ENCODE measurements at places on chromosomes 13 and 19. TPM values are rescaled to one million over a fixed set of nuclear protein-coding genes. Genes with fewer than 3 reads are reported as not detected.

Gene TTYH1
- not detected for total RNA-seq

Gene RFPL4A
- not detected for total RNA-seq

Gene SLC25A42
- total RNA-seq, result 4.9 TPM

Gene HSPB6
- total RNA-seq, result 44.7 TPM

Gene EVI5L
- 16.2 TPM for total RNA-seq

Gene SIGLEC9
- not detected for total RNA-seq

Gene APOC1
- 0.47 TPM for total RNA-seq

Gene YJEFN3
- 0.15 TPM for total RNA-seq

Gene PEG3
- total RNA-seq, result 1.8 TPM

Gene COG3
- total RNA-seq, result 19.0 TPM

Gene EID2B
- 2.0 TPM for total RNA-seq

Gene CRB3
- 0.08 TPM for total RNA-seq

Gene VMAC
- 2.8 TPM for total RNA-seq

Gene ITGBL1
- total RNA-seq, result 183 TPM

Gene PSG1
- total RNA-seq, result 1.2 TPM

Gene PEAK3
- not detected for total RNA-seq

Gene ZNF57
- 4.7 TPM for total RNA-seq

Gene ICAM4
- 0.82 TPM for total RNA-seq
